Astrocyte of the spinal cord (primary cell): ENCODE measurements at places on chromosomes 7 and 10.

GRCh38 chr10:8039321-8039881 is 15.1 kb upstream of the GATA3 start:
- no peak for DNase-seq

DNA sequence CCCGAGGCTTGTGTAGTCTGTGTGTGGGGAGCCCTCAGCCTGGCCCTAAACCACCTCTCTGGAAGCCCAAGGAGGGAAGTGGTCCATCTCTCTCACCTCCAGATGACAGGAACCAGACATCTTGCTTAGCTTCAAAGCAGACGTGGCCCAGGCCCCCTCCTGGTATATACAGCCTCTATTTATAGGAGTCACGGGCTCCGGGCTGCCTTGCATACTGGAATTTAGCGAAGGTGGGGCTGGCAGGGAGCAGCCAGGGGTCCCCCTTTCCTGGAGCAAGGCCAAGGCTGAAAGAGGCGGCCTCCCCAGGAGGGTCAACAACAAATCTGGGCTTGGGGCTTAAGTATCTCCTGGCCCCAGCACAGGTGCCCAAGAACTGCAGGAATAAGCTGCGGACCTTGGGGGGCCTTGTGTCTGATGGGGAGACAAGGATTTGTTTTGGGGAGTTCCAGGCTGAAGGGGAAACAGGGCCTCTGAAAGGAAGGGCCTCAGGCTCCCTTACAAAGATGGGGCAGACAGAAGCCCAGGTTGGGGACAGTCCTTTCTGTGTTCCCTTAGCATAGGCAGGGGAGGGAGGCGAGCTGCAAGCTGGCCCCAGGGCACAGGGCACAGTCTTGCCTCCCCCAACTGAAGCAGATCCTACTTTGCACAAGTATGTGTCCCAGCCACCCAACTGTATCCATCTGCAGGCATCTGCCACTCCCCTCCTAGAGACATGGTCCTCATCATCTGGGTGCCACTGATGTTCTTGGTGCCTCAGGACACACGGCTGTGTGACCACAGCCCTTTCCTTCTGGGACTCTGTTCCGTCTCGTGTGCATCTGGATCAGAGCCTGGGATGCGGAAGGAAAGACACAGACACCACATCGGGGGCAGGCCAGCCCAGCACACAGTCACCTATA is 11.9 kb downstream of the ZCCHC24 start:
- no peak for DNase-seq

DNA sequence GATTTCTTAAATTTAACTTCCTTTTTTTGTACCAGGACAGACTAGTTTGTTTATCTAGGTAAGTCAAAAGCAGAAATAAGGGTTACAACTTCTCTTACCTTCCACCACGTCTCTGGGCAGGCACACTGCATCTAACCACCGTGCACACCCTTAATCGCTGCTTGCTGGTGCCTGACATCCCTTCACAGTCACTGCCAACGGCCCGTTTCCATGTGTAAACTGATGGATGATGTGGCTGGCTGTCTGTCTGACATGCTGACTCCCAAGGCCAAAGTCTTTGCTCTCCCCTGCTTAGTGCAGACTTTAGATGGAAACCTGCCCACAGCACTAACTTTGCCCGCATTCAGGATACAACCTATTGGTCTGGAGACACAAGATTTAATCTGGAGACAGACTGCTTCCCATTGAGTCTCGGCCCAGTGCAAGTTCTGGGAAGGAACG is 1.1 kb downstream of the TMEM273 start:
- DNase-seq, result no peak

DNA sequence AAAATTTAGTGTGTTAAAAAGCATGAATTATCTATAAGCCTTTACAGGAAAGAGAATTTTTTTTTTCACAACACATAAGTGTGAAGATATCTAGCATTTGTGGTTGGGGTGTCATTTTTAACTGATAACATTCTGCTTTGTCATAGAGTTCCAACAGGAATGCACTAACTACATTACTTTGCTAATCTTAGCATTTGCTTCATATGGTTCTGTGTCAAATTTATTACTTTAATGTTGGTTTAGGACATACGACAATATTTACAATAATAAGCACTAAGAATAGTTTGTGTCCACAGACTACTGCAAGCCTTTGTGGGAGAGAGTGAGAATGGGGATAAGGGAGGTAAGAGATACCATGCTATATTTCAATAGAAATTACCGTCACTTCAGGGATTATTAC is 40.6 kb upstream of the MAGI2 start:
- no peak for DNase-seq

- peak; percentile 8 for DNase-seq
Measured at GRCh38 chr10:45425621-45426563, 51.9 kb downstream of the ALOX5 start.

- no peak for DNase-seq
Measured at GRCh38 chr10:49096890-49097445, 18.4 kb downstream of the VSTM4 start.

DNA sequence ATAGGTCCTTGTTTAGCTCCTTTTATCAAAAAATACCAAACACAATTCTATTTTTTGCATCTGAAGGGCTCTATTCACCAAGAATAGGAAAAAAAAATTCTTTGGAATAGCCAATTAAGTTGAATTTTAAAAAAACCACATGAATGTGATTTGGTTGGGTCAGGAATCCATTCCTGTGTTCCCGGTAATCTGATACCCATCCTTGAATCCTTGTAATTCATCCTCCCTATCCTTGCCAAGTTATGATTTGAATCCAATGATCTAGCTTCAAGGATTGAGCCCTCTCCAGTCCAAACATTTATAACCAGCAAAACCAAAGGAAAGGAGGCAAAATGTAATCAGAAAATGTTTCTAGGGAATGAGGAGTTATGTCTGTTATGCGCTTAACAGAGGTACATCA is 86.6 kb downstream of the CFAP58 start:
- peak; percentile 27 for DNase-seq

DNA sequence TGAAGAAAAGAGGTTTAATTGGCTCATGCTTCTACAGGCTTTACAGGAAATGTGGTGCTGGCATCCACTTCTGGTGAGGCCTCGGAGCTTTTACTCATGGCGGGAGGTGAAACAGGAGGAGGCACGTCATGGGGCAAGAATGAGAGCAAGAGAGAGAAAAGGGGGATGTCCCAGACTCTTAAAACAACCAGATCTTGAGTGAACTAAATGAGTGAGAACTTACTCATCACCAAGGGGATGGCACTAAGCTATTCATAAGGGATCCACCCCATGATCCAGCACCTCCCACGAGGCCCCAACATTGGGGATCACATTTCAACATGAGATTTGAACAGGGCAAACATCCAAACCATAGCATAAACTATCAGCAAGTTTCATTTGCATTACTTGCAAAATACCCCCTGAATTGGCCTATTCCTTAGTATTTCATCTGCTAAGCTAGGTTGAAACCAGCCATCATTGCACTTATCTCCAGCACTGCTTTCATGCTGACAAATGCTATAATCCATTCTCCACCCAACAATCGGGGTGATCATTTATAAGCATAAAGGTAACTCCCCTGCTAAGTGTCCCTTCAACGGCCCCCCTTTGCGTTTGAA is 179.0 kb downstream of the NOC3L start:
- DNase-seq, result peak; percentile 96

DNA sequence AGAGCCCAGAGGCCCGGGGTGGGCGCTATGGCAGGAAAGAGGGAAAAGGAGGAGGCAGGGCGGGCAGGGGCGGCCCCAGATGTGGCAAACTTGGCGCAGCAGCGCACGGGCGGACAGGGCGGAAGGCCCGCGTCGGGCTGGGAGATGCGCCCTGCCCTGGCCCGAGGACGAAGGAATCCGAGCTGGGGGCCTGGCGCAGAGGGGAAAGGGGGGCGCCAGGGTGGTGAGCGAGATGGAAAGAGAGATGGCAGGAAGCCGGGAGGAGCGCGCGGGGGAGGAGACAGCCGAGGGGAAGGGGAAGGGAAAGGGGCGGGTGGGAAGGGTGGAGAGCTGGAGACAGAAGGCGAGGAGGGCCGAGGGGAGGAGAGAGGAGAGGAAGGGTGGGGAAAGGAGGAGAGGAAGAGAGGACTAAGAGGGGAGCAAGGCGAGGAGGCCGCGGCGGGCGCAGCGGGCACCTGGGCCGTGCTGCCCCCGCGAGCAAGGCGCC is at the start of gene MARVELD1:
MARVELD1 (plus strand) TSS at position 392 of the 487 bp plus-strand sequence. CDS start 147 bp downstream, outside the sequence.
- peak; percentile 84 for DNase-seq

- peak; percentile 77 for DNase-seq
Measured at GRCh38 chr7:92835261-92835850, 1.0 kb downstream of the CDK6 start.
